ENCODE measurements at places on chromosomes 5 and 9.

GRCh38 chr5:38506302-38506701, 50.1 kb downstream of the LIFR start:
- no peak for DNase-seq

GRCh38 chr9:78830301-78830700, 533.4 kb downstream of the PSAT1 start:
- no peak for DNase-seq

DNA sequence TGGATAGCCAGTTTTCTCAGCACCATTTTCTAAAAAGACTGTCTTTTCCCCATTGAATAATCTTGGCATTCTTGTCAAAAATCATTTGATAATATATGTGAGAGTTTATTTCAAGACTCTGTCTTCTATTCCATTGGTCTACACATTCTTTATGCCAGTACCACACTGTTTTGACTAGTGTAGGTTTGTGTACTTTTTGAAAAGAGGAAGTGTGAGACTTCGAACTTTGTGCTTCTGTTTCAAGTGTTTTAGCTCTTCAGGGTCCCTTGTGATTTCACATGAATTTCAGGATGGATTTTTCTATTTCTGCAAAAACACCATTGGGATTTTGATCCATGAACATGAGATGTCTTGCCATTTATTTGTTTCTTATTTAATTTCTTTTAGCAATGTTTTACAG, 78.5 kb upstream of the ALDH1A1 start:
- DNase-seq = no peak

- DNase-seq = no peak
These were observed 319.1 kb downstream of the GLIS3 start for GRCh38 chr9:3980771-3981170.

GRCh38 chr5:568809-569208, 43.3 kb upstream of the CEP72 start:
- DNase-seq = no peak

- no peak for DNase-seq
These were observed 31.6 kb upstream of the N4BP3 start for GRCh38 chr5:178081571-178082243.

DNA sequence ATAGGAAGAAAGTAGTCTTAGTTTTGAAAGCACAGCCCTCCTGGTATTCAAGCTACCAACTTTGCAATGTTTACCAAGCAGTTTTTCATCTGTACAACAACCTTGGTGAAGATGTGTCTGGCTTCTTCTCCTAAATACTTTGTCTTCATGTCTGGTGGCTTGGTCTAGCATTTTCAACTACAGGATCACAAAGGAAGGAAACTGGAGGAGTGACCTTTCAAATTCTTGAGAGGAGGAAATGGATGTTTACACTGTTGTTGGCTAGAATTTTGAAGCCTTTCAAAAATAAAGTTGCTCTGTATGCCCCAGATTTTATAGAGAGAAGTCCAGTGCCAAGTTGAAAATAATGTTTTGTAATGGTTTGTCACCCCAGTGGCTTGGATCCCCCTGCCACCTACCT, 16.3 kb downstream of the PAM start:
- no peak for DNase-seq

GRCh38 chr5:100872408-100873190, 30.5 kb downstream of the ST8SIA4 start:
- no peak for DNase-seq

- peak; percentile 70 for DNase-seq
These were observed 42.8 kb downstream of the SNX30 start for GRCh38 chr9:112793213-112793810.

- no peak for DNase-seq
These were observed 32.1 kb downstream of the PDGFRB start for GRCh38 chr5:150123542-150123941.

DNA sequence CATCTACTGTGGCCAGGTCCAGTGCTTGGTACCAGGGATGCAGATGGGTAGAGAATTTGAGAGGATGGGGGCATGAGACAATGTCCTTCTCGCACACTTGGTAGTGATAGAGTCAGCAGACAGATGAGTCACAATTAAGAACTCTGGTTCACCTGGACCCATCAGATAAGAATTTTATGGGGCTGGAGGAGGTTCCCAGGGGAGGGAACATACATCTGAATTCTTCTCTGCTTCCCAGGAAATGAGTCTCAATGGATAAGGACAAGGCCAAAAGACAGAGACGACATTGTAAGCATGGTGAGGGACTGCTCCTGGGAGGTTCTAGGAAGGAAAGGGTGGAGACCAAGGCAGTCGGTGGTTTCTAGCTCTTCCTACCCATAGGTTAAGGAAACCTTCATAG, 5.3 kb downstream of the SLC4A9 start:
- DNase-seq = no peak

DNA sequence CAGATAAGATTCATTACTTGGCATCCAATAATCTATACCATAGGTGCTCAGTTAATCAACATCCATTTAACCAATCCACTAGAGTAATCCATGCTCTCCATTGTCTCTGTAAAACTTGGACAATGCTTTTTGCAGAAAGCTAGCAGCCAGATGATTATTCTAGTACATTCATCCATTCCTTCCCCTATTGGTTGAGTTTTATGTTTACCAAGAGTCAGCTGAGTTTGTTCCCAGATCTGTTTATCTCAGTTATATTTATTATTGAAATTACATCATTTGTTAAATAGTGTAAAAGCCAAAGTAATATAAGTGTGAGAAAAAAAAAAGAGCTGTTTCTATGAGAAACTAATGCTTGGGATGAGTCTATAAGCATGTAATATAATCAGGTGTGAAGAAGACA, 63.3 kb upstream of the TMC1 start:
- no peak for DNase-seq

DNA sequence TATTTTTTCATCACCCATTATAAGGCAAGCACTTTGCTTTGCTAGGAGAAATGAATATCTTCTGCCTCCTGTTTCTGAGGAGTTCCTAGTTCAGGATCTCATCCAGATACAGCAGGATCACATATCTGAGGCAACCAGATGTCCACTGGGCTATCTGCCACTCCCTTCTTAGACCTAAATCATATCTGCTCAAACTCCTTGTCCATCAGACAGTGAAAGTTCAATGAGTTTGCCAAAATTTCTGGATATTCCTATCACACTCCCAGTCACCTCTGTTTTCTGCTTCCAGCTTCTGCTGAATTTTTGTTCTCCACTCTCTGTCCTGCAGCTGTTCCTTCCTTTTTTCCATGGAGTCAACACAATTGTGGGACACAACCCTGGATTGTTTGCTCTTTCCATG, 54.2 kb upstream of the BASP1 start:
- no peak for DNase-seq

GRCh38 chr5:52727020-52727419, 60.7 kb upstream of the ITGA1 start:
- DNase-seq = no peak

Measured in stimulated activated CD4-positive, alpha-beta T cell treated with anti-CD3 and anti-CD28 coated beads, Interleukin-1b, Interleukin-23, amount 100 ng/mL, for 1 hour (primary cell).